ENCODE measurements at places on chromosomes 7 and 10. TPM values are rescaled to one million over a fixed set of nuclear protein-coding genes. Genes with fewer than 3 reads are reported as not detected.

- DNase-seq = no peak
Measured at GRCh38 chr10:31299119-31299518, 19.9 kb upstream of the ZEB1 start.

The RASA4 gene
- total RNA-seq = 55.6 TPM

DNA sequence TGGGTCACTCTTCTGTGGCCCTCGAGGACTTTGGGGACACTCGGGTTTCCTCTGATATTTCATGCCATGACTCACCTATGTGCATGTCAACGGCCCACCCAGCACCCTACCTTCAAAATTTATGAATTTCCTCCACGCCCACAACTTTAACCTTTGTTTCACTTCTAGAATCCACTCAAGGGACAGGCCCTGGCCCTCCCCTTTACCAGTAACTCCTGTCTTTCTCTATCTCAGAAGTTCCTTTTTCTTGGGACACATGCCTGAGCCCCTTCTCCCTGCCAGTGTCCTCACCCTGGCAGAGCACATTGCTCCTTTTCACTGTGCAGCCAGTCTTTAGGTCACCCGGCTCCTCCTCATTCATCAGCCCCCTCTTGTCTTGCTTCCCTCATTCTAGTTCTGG, 282.5 kb upstream of the KLF6 start:
- no peak for DNase-seq

GRCh38 chr7:89607792-89608191, 546.5 kb upstream of the STEAP1 start:
- no peak for DNase-seq

The IGFBP1 gene
- not detected for total RNA-seq

The MYO3A gene
- total RNA-seq = not detected

The SLC18A2 gene
- total RNA-seq = not detected

- no peak for DNase-seq
Measured at GRCh38 chr7:68998136-68998535, 600.1 kb upstream of the AUTS2 start.

DNA sequence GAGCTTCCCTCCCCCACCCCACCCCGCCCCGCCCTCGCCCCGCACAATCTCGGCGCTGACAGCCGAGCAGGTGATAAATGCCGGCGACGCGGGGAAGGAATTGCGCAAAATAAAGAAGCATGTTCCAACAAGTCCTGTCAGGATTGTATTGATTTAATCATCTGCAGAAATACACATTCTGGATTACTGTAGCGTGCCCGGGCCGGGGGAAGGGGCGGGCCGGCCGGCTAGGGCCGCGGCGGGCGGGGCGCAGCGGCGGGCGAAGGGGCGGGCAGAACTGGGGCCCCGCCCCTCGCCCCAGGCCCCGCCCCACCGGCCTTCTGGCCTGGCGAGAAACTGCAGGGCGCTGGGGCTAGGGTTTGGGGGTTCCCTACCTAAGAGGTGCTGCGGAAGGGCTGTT, 88.9 kb upstream of the PAX2 start:
- no peak for DNase-seq

GRCh38 chr10:78752221-78752620, 316.5 kb upstream of the ZMIZ1 start:
- DNase-seq = no peak

GRCh38 chr10:89954787-89955566, 253.6 kb downstream of the KIF20B start:
- DNase-seq = no peak

DNA sequence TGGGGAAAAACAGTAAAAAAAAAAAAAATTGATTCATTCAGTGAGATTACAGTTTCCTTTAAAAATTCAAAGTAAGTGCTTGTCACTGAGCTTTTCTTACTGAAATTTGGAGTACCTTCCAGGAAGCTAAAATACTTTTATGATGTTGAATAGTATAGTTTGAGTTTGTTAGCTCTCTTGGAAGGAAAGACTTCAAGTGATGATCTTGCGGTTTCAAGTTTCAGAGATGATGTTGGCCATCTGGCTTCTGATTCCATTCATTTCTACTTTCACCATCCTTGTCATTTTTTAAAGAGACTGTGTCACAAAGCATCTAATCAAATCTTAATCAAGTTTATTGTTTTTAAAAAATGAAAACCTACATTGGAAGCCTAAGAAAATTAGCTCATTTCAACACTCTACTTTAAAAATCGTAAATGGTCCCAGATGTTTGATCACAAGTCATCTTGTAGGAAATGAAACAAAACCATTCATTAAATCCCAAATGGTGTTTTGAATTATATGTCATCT, 4.9 kb upstream of the HERPUD2 start:
- DNase-seq = no peak

The INHBA gene
- 29.9 TPM for total RNA-seq

The PKD2L1 gene
- not detected for total RNA-seq

- no peak for DNase-seq
Measured at GRCh38 chr7:79810916-79811315, 323.7 kb upstream of the GNAI1 start.

- no peak for DNase-seq
Measured at GRCh38 chr7:47473499-47474210, 108.3 kb downstream of the TNS3 start.

DNA sequence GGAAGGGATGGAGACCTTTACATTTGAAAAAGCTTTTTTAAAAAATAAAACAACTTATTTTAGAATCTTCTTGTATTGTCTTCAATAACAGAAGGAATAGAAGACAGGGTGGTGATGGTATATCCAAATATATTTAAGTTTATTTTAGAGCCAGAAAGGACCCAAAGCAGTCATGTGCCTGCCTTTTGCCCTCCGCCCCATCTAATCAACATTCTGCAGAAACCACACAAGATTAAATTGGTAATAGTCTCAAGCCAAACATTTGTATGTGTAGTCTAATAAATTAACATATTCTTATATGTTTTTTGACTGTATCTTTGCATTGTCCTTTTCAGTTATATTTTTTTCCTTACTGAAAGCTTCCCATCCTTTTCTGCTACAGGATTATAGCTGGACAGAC, 16.5 kb upstream of the NUP42 start:
- no peak for DNase-seq

DNA sequence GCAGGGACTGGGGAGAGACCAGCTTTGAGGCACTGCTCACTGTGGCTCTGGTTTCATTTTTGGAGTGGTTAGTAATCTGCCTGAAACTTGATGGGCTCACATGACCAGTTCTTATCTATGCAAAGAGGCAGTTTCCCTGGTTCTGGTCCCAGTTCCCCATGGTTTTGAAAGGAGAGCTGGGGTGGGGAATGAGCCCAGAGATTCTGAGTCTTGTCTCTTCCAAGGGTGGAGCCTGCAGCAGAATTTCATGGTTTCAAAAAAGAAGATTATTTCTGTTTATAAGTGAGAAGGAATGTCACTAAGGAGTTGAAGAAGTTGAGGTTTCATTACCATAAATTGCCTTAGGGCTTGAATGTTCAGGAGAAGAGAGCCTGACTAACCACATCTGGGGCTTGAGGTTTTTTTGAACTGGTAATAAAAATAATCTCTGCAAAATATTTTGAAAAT, 190.2 kb upstream of the HABP2 start:
- peak; percentile 58 for DNase-seq

- DNase-seq = no peak
Measured at GRCh38 chr7:143047326-143047725, 4.8 kb upstream of the OR6V1 start.

DNA sequence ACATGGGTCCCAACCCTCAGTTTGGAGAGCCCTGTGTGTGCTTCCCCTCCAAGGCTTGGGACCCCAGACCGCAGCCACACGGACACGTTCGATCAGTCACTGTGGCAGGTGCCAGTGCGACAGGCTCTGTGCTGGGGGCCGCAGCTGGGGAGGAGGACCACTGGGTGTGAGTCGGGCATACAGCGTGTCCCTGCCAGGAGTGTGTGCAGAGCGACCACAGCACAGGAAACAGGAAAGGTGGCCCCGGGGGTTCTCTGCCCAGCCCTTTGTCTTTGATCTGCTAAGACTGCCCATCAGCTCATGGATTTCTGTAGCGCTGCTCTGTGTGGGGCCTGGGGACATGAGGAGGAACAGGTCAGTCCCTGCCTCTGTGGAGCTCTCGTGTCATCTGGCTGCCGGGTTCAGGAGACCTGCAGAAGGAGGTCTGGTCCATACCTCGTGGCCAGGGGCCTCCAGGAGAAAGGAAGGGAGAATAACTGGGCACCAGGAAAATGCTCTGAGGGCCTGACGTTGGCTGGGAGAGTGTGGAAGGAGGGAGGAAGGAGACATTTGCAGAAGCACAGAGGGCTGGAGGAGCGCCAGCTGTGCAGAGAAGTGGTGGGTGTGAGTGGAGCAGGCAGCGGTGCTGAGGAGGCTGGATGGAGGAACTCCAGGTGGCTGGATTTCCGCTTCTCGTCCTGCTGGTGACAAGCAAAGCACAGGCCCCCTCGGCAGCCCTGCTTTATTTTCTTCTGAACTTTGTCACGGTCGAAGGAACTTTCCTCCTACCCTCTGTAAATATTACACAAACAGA, 4.1 kb downstream of the NUDT1 start:
- no peak for DNase-seq

The AGMO gene
- total RNA-seq = 0.07 TPM

DNA sequence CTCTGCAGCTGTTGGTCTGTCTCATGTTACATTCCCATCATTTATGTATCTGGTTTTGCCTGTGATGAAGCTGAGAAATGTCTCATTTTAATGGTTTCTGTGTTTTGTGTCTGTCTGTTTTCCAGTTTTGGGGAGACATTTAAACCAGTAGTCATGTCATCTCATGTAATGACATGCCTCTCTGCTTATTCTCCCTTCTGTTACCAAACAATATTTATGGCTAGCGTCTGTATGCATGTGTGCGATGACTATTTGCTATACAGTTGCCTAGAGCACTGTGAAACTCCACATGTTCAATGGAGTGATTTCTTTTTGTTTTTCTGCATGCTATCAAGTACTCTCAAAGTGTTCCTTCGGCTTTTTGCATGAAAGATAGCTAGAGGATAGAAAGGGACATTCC, 132.0 kb downstream of the ST7 start:
- DNase-seq = no peak

All from HFFc6 (cell line).